ENCODE measurements at places on chromosomes 6 and 20.

GRCh38 chr6:324116-324728 is 31.9 kb downstream of the DUSP22 start:
- DNase-seq, result no peak

GRCh38 chr6:88008831-88009231 is 38.8 kb upstream of the SPACA1 start:
- no peak for DNase-seq

GRCh38 chr6:4179960-4180651 is 44.7 kb upstream of the ECI2 start:
- no peak for DNase-seq

DNA sequence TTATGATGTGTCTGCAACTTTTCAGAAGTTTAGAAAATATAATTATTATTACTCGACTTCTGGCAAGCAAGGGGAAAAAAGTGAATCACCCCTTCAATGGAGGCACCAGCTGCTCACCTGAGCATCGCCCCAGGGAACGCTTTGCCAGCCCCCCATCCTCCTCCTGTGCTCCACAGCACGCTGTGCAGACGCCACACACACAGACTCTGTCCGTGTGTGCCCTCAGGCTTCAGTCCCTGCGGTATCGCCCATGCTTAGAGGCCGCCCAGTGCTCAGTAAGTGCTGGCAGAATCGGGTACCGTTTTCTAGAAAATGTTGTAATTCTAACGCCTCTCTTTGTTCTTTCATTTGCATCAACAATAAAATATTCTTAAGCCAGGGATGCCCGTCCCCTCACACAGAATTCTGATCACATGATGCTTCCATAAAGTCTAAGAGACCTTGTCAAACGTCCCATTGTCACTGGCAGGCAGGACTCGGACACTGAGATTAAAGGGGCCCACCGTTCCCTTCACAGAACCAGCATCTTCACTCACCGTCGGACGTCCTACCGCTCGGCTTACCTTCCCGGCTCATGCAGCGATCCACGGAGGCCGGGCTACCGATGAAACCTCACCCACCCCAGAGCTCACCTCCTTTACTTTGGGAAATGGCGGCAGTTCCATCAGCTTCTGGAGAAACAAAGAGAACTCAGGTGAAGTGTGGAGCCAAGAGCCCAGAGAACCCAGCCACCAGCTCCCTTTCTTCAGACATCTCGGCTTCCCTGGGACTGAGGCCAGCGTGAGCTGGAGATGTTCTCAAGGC is 105.5 kb downstream of the DLL1 start:
- DNase-seq, result no peak

GRCh38 chr6:5287205-5287965 is 26.1 kb downstream of the FARS2 start:
- DNase-seq, result no peak

DNA sequence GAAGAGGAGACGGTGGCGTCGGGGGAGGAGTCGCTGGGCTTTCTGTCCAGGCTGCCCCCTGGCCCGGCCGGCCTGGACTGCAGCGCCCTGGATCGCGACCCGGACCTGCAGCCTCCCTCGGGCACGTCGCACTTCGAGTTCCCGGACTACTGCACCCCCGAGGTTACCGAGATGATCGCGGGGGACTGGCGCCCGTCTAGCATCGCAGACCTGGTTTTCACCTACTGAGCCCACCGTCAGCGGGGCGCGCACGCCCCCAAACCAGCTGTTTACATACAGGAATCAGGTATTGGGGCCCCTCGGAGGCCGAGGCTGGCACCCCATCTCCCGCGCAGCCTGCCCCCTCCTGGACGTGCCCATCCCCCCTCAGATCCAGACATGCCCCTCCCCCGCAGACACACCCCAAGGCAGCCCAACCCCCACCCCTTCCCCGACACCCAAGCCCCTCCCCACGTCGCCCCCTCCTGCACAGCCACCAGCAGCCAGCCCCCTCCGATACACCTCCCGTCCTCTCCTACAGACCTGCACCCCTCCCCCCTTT is 1.4 kb downstream of the SOX12 start:
- peak; percentile 63 for DNase-seq

GRCh38 chr20:51729771-51730170 is 38.4 kb downstream of the ATP9A start:
- no peak for DNase-seq

- DNase-seq, result no peak
These were observed 183.0 kb upstream of the QKI start for GRCh38 chr6:163231356-163232014.

DNA sequence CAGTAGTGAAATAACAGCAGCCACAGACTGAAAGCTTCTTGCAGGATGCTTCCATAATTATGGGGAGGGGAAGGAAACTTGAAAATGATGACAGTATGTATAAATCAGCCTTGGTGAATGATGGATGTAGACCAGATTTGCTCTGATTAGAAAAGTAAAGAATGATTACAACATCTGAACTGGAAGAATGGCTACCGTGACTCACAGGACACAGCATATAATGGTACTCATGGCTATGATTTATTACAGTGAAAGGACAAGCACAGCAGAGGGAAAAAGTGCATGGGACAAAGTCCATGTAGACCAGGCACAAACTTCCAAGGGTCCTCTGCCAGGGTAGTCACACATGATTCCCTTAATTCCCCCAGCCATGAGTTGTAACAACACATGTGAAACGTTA is 70.7 kb upstream of the POPDC3 start:
- DNase-seq, result no peak

GRCh38 chr20:3297079-3297378 is 58.0 kb upstream of the SLC4A11 start:
- no peak for DNase-seq

GRCh38 chr6:109024368-109024767 is 70.3 kb downstream of the SESN1 start:
- no peak for DNase-seq

- no peak for DNase-seq
These were observed 27.9 kb downstream of the FIG4 start for GRCh38 chr6:109718991-109719390.

GRCh38 chr20:37360391-37361115 is 14.6 kb downstream of the SRC start:
- DNase-seq, result no peak

DNA sequence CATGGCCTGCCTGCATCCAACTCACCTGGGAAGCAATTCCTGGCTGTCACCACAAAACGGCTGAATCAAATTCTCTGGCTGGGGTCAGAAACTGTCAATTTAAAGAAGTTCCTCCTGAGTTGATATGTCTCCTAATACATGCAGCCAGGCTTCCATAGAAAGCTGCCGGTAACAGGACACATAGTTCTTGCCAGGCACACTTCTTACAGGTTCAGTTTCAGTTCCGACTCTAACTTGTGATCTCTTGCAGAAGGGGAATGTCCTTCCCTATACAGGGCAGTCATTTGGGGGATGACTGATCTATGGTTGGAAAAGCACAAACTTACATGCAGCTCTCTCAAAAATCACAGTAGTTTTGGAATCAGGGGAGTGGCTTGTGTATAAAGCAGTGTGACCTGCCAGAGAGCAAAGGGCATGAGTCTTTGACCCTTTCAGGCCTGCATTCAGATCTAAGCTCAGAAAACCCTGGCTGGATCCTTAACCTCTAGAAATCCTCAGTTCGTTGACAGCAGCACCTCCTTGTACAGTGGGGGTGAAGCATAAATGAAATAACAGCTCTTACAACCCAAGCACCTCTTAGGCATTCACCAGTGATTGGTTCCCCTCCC is 195.6 kb downstream of the SCP2D1 start:
- no peak for DNase-seq

- no peak for DNase-seq
These were observed 120.4 kb downstream of the RNGTT start for GRCh38 chr6:88843040-88843439.

DNA sequence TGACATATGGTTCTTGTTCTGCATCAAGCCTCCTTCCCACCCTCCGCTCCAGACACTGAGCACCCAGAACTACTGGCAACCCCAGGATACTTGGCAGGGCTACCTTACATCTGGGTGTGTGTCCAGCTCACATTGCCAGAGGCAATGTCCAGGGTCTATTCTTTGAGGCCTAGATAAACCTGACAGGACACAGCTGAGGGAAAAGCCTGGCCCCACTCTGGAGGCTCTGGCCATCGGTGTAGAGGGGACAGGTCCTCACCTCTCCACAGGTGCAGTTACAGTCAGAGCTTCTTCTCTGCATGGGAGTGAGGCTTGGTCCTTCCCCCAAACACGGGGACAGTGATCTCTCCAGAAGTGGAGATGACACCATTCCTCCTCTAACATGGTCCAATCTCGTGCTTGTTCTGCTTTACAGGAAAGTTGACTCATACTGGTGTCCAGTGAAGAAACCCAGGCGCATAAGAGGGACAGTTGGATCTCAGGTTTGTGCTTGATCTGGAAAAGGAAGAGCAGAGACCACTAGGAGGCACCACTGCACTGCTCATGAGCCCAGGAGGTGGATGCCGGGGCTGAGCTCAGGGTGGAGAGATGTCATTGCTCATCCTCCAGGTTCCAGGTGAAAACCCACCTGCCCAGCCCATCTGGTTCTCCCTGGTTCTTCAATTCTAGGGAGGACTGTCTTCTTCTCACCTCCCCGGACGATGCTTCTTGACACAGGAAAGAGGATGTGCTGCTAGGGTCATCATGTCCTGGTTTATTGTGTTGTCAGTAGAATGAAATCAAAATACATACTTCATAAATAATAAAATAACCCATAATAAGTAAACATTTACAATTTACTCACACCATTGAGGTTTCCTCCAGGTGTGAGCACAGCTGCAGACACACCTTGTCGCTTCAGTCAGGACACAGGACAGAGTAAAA is 14.7 kb downstream of the HLA-F start:
- DNase-seq, result peak; percentile 72

DNA sequence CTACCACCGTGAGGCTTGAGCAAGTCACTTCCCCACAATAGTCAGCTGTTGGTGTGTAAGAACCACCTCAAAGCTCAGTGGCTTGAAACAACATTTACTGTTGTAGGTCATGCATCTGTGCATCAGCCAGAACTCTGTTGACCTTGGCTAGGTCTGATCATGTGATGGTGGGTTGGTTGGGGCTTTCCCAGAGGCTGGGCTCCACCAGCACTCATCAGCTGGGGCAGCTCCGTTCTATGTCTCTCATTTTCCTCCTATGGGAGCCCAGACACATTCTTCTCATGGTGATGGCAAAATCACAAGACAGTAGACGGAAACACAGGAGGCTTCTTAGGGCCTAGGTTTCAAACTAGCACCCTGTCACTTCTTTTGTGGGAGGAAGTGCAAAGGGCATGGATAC is 42.8 kb upstream of the PSMF1 start:
- no peak for DNase-seq

GRCh38 chr6:129835691-129836090 is 25.4 kb downstream of the TMEM244 start:
- DNase-seq, result no peak

DNA sequence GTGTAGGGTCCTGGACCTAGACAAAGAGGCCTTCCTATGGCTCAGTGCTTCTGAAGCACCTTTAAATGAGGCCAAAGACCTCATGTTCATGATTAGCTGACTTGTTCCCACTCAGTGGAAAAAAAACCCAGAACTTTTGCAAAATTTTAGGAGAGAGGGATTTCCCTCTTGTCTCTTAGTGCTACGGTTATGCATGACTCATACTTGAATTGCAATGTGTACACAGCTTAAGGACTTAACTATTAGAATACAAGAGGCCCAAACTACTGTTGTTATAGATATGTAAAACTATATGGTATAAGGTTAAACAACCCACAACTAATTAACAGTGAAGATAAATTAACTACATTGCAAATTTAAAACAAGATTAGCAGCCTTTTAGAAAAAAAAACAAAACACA is 32.3 kb upstream of the HLA-A start:
- DNase-seq, result no peak

DNA sequence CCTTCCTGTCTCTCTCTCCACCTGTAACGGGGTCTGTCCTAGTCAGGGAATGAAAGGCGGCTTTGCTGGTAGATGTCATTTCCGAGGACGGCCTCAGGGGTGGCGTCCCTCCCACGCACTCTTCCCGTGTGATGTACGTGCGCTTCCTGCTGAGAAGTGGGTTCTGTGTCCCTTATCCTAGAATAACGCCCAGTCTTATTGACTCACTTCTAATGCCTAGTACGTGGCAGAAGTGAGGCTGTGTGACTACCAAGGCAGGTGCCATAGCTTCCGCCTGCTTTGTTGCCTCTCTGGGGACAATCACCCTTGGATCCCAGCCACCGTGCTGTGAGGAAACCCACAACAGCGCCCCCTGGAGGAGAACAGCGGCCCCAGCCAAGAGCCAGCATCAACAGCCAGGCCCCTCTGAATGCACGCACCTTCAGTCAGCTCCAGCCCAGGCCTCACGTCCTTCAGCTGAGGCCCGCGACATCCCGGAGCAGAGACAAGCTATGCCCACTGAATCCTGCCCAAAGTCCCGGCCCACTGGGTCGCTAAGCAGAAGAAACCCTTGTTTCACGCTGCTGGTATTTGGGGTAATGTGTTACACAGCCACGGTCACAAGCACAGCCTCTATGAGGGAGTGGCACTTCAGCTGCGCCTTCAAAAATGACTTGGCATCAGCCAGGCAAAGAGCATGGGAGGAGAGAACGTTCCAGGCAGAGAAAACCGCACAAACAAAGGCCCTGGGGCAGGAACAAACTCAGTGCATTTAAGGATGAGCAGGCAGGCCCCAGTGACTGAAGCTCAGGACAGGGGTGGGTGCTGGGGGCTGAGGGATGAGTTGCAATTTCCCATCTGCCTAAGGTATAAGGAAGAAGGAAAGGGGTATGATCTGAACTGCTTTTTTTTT is 224.2 kb downstream of the NFATC2 start:
- peak; percentile 13 for DNase-seq

- no peak for DNase-seq
These were observed 1.7 kb downstream of the BNIP5 start for GRCh38 chr6:36334832-36335459.

DNA sequence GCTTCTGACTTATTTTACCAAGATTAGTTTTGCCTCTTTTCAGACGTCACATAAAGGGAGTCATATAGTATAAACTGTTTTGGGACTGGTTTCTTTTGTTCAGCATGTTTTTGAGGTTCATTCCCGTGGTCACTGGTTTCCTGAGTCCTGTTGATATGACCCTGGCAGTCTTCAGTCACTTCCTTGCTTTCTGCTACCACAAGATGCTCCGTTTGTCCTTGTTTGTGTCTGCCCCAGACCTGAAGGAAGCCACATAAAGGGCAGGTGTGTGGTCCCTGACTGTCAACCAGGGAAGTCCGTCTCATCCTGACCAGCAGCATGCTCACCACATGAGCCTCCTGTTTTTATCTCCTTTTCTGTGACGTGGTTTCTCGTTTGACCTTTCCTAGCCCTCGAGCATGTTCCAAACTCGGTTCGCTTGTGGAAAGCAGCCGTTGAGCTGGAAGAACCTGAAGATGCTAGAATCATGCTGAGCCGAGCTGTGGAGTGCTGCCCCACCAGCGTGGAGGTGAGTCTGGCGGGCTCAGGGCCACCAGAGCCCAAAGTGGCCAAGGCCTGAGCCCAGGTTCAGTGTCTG is 26.1 kb upstream of the C20orf204 start:
- no peak for DNase-seq

GRCh38 chr20:44772636-44773035 is 27.0 kb downstream of the KCNK15 start:
- DNase-seq, result no peak

GRCh38 chr6:14877758-14878157 is 368.1 kb upstream of the JARID2 start:
- DNase-seq, result no peak

Measured in OCI-LY7 (cell line).